ENCODE measurements at places on chromosomes 4 and X.

DNA sequence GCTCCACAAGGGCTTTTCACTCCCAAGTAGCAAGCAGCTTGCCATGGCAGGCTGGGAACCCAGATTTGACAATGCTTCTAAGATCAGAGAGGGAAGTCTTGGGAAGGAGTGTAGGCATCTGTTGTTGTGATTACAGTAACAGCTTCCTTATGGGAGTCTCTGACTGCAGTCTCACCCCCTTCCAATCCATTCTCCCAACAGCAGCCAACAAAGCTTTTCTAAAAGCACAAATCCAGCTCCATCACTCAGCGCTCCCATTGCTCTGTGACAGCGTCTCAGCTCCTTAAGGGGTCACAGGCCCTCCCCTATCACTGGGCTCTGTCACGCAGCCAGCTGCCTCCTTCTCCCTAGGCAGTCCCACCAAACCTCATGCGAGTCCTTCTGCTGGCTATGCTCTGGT, 7.1 kb downstream of the IGFBP7 start:
- no peak for DNase-seq

DNA sequence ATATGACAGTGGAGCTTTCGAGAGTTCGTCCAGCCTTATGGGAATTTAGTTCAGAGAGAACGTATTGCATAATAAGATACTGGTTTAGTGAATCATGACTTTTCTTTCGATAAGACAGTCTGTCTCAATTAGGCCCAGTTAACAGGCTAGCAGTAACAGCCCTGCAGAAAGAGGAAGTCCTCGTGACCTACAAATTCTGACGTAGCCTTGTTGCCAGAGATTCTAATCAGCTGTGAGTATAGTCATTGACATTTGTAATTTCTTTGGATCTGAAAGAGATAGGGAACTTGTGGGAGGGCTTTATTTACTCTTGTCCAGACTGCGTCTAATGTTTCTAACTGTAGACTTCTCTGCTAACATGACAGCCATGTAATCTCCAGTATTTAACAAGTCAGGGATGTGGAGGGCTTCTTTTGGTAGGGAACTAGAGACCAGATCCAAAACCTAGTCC, 15.8 kb downstream of the ART3 start:
- DNase-seq = peak; percentile 39

GRCh38 chr4:174739576-174739975, 89.5 kb downstream of the GLRA3 start:
- DNase-seq = no peak

- DNase-seq = no peak
These were observed 106.0 kb upstream of the ARHGAP24 start for GRCh38 chr4:85368932-85369331.

- no peak for DNase-seq
These were observed 36.5 kb downstream of the DCHS2 start for GRCh38 chr4:154455111-154455510.

DNA sequence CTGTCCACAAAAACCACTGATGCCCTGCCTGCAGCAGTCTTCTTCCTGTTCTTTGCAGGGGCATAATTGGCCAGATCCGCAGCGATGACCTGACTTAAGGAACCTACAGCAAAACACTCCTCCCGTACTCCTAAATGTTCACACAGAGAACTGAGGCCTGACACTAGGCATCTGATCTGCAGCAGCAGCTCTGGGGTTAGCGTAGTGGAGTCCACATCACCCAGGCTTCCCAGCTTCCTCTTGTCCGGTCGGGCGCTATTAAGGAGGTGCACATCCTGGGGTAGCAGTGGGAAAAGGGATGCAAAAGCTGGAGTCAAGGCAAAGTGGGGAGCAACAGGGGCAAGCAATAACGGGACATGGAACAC, 758 bp downstream of the SCFD2 start:
- DNase-seq = no peak

DNA sequence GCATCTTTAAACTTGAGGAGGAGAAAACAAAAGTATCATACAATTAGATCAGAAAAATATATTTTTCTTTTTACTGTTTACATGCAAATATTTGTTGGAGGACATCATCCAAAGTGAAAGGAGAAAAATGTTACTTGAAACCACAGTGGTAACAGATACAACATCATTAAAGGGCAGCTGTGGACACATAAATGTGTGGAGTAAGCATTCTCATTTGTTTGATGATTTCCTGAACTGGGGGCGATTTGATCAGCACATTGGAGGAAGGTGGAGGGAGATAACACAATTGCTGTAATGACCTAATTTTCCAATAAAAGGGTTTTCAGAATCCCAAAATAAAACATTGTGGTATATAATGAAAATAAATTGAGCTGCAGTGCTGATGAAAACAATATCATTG, 314.5 kb upstream of the HS3ST1 start:
- DNase-seq = no peak

DNA sequence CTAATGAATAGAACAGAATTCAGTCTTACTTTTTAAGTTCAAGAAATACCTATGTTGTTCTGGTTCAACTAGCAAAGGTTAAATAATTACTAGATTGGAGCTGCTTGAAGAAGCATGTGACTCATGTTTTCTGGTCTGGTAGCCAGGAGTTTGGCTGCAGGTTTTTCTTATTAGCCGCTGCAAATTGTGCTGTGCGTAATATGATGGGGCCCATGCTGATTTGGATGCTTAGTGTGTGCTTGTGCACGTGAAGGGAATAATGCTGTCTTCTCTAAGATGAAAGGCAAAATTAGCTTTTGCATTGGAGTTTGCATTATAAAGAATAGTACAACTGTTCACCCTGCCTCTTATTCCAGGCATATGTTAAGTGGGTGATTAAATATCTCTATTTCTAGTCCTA, 219.6 kb downstream of the SNCA start:
- DNase-seq = no peak

DNA sequence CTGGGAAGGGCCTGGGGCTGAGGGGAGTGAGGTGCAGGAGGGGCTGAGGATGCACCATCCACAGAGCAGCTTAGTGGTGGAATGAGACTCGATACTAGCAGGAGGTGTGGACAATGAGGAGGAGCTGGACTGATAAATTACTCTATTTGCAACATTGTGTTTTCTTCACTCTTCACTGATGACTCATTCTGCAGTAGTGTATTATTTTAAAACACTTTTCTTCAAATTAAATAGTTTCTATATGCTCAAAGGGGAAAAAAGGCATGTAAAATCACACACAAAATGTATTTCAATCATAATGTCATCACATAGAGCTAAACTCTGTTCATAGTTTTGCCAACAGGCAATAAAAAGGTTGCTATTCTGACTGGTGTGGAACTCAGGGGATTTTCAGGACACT, 467.0 kb upstream of the CTSO start:
- DNase-seq = no peak

- DNase-seq = no peak
These were observed 66.4 kb upstream of the UGT2B15 start for GRCh38 chr4:68736813-68737212.

GRCh38 chrX:69507500-69507789, 3.3 kb downstream of the NALF2 start:
- DNase-seq = no peak

DNA sequence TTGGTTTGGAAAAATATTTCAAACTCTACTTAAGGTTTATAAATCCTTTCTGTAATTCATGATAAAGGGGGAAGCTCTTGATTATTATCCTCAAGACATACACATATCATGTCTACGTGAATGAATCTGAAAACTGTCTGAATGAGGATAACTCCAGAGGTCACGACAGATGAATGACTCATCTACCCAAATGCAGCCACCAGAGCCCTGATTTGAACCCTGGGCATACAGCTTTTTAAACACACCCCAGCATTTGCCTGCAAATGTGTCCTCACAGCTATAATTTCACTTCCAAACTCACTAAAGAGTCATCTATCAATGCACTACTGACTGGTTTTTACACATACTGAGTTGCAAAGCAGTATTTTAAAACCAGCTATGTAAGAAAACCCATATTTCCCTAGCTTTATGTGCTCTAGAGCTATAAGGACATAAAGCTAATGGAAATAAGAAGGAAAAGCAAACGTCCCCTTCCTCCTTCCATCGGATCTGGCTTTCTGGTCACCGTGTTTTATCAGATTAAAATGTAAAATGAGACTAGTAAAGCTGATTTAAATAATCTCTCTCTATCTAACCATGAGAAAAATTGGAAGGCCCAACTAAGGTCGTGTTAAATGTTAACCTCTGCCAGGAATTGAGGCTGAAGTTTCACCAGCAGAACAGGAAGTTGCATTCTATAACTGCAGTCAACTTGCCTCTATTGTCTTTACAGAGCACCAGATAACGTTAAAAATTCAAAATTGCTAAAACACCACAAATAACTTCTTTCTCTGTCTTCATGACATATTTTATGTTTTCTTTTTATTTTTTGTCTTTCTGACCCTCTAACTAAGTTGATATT, 63.1 kb upstream of the SPP1 start:
- no peak for DNase-seq

DNA sequence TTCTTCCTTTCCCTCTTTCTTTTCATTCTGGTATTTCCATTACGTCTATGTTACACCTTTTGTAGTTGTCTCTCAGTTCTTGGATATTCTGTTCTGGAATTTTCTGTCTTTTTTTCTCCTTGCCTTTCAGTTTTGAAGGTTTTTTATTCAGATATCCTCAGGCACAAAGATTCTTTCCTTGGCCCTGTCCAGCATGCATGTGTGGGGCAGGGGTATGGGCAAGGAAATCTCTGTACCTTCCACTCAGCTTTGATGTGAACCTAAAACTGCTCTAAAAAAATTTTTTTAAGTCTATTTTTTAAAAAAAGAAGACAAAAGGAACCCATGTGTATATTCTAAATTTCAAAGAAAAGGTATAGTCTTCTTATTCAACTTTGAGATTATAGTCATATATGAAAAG, 180.5 kb downstream of the SOWAHB start:
- no peak for DNase-seq

DNA sequence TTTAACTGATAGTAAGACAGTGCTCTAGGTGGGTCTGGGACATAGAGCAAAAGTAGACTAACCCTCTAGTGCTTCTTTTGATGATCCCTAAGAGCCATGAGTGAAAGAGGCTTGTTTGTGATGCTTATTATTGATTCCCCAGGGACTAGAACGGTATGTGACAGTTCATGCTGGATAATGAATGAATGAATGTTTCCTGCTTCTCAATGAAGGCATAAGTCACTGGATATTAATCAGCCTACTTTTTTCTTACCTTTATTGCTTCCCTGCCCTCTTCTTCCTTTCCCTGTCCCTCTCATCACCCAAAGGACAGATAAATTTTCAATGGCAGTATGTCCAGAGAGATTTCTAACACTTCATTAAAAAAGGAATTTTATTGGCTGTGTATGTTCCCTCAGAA, 486.2 kb downstream of the RPA4 start:
- no peak for DNase-seq

GRCh38 chr4:89351201-89351600, 43.6 kb upstream of the GPRIN3 start:
- DNase-seq = no peak

DNA sequence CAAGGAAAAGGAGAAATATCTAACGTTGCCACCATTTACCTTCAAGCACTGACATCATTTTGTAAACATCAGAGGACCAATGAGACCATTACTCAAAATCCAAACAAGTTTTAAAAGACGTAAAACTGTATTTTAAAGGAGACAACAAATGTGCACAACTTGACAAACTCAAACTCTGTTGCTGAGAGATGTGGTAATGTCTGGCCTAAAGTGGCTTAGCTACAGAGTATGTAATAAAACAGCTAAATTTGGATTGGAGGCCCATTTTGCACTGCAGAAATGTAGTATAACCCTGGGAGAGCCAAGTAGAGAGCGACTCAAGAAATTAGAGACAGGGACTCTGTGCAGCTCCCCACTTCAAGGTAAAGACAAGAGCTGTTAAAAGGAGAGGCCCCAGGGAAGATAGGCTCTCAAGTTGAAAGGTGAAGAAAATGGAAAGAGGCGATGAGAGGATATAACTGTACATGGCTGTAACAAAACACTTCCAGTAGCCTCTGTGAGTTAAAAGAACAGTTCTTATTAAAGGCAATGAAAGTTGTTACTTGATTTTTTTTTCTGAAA, 20.3 kb downstream of the UNC5C start:
- DNase-seq = no peak

- DNase-seq = no peak
These were observed 27.5 kb downstream of the LNX1 start for GRCh38 chr4:53563824-53564223.

DNA sequence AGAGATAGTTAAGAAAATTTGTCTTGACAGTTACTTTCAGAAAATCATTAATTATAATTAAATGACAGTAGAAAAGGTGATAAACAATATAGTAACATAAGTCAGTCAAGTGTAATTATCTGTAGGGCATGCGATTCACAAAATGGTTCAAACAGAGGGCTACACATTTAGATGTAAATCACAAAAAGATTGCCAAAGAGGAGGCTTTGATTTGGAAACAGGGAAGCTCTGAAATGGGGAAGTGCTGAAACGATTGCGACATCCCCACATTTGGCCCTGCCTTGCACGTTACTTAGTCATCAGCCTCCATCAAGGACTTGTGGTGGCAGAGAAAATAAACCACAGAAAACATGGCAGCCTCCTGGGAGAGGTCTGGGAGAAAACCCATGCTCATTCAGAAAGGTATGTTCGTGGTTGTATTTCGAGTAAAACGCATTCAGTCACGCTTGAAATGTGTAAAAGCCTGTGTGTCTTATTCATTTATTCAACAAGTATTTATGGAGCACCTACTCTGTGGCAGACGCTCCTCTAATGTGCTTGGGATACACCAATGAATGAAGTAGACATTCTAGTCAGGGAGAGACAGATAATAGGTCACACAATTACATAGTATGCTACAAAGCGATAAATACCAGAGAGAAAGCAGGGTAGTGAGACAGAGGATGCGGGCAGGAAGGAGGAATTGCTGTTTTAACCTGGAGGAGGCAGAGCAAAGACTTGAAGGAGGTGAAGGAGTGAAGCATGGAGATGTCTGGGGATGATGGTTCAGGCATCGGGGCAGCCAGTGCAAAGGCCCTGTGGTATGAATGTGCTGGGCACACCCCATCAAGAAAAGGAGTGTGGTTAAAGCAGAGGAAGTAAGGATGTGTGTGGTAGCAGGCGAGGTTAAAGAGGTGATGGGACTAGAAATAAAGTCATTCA, 7.8 kb downstream of the RBM47 start:
- peak; percentile 75 for DNase-seq

DNA sequence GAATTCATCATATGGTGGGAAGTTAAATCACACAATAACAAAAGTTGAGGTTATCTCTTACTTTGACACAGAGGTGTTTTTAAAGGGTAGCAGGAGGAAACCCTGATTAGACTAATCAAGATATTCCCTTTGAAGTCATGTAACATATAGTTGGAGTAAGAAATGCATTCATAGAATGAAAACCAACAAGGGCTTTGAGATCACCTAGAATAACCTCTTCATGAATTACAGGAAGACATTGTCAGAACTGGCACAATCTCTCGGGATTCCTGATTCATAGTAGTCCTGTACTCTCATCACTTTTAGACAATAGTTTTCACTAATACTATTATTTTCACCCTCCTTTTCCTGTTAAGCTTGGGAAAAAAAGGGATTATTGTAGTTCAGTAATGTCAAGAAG, 170.2 kb downstream of the PPP3CA start:
- no peak for DNase-seq

DNA sequence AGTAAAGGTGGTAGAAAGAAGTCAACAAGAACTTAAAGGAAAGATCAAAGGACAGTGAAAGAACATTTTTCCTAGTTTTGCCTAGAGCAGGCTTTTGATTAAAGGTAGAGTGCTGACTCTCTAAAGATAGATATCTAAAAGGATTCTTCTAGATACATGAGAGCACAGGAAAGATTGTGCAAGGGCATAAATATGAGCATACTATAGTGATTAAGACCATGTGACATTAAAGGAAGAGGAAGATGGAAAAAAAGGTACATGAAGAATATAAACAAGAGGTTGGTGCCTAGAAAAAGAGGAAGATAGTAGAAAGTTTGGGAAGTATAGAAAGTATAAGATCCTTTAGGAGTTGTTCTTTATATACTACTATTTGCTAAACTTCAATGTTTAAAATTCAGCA, 26.1 kb upstream of the TET2 start:
- no peak for DNase-seq
